Eye (tissue), 1 donor: ENCODE measurements at places on chromosomes 7 and 10.

- no peak for DNase-seq
Measured at GRCh38 chr7:7830122-7830878, 111.9 kb upstream of the RPA3 start.

- DNase-seq, result no peak
Measured at GRCh38 chr10:680146-680545, 9.3 kb downstream of the DIP2C start.

- no peak for DNase-seq
Measured at GRCh38 chr7:78179211-78179610, 380.6 kb downstream of the PHTF2 start.

DNA sequence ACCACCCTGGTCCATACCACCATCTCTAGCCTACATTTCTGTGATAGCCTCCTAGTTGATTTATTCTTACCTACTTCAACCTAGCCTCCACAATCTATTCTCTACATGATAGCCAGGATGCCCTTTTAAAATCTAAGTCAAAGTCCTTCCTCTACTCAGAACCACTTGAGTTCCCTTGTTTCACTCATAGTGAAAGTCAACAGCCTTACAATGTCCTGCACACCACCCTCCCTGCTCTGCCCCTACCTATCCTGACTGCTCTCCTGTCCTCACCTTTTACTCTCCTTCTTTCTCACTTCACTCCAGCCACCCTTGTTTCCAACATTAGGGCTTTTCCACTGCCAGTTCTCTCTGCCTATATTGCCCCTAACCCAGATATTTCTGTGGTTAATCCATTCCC is 146.7 kb downstream of the GRM3 start:
- no peak for DNase-seq

- no peak for DNase-seq
Measured at GRCh38 chr7:16998481-16999051, 116.8 kb upstream of the AGR3 start.
